ENCODE measurements at places on chromosomes 12 and 14. TPM values are rescaled to one million over a fixed set of nuclear protein-coding genes. Genes with fewer than 3 reads are reported as not detected.

The RNASE7 gene
- polyA plus RNA-seq: 1.3 TPM

GRCh38 chr12:130249376-130249775 lies 87.1 kb downstream of the FZD10 start:
- no peak for DNase-seq

- DNase-seq: no peak
Observed at GRCh38 chr14:101557811-101558738, 3.2 kb upstream of the DIO3 start.

The TPPP2 gene
- polyA plus RNA-seq: 3.1 TPM

DNA sequence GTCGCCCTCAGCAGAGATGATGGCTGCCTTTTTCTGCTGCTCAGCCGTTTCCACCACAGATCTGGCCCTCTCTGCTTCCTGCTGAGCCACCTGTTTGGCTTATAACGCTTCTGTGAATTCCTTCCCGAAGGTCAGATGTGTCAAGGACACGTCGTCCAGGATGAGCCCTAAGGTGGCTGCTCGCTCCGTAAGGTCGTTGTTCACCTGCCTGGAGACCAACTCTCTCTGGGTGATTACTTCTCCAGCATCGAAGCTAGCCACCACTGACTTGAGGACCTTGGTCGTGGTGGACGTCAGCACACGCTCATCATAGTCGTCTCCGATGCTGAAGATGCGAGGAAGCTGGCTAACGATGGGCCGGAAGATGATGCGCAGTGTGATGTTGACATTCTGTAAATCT lies 11.7 kb upstream of the ASB8 start:
- no peak for DNase-seq

- no peak for DNase-seq
Observed at GRCh38 chr12:61291647-61292046, 968.6 kb upstream of the USP15 start.

GRCh38 chr12:24752763-24753462 lies 196.0 kb downstream of the BCAT1 start:
- DNase-seq: no peak

DNA sequence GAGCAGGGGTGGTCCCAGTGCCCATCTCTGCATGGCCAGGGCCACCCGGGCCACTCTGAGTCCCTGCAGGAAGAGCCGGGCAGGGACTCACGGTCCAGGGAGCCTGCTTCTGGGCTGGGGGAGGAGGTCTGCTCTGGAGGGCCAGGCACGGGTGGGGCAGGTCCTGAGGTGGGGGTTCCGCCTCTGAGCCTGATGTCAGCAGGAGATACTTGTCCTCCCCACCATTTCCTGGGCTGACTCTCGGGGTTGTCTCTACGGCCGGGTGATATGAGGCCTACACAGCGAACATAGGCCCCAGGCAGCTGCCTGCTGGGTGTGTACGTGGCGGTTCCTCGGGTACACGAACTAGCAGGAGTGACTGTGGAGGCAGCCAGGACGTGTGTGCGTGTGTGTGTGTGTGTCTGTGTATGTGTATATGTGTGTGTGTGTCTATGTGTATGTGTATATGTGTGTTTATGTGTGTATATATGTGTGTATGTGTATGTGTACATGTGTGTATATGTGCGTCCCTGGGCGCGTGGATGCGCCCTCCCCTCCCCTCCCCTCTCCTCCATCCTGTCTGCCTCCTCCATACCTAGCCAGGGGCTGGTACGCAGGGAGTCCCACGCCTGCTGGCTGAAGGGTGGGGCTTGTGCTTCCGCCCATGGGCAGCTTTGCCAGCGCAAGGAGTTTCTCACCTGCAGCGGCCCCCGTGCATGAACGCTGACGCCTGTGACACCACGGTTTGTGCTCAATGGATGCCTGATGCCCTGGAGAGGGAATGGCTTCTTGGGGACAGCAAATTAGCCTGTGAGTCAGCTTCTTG lies 30.4 kb upstream of the TRAF3 start:
- no peak for DNase-seq

DNA sequence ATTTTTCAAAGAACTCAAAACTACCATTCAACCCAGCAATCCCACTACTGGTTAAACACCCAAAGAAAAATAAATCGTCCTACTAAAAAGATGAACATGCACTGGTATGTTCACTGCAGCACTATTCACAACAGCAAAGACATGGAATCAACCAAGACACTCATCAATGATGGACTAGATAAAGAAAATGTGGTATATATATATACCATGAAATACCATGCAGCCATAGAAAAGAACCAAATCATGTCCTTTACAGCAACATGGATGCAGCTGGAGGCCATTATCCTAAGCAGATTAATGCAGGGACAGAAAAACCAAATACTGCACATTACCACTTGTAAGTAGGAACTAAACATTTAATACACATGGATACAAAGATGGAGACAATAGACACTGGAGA lies 3.8 kb upstream of the ANO6 start:
- no peak for DNase-seq

GRCh38 chr14:67423424-67423823 lies 11.5 kb upstream of the PLEK2 start:
- DNase-seq: no peak

The ASB2 gene
- polyA plus RNA-seq: 0.51 TPM
